ENCODE measurements at places on chromosomes 5 and 9. TPM values are rescaled to one million over a fixed set of nuclear protein-coding genes. Genes with fewer than 3 reads are reported as not detected.

- DNase-seq, result no peak
- no peak overlapping the region for H3K27ac ChIP-seq
- no peaks in the 10 kb centered on the region for H3K27me3 ChIP-seq
Measured at GRCh38 chr9:28456861-28457260, 883.6 kb upstream of the C9orf72 start.

DNA sequence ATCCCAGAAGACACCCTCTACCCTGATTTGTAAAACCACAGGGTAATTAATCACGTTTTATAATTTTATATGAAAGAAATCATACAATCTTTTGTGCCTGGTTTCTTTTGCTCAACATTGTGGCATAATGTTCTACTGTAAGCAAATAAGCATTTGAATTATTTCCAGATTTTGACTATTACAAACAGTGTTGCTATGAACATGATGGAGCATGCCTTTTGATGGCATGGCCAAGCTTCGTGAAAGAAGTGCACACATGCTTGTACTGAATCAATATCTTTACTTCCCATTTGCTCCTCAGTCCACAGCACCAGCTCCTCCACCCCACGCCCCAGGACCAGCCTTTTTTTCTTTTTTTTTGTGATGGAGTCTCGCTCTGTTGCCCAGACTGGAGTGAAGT is 29.9 kb downstream of the ACSL6 start:
- DNase-seq, result no peak
- H3K27ac ChIP-seq, result no peak overlapping the region
- H3K4me1 ChIP-seq, result peaks cover 42% of the 10 kb centered on the region
- H3K27me3 ChIP-seq, result peaks cover 14% of the 10 kb centered on the region
- no peak overlapping the region for H3K4me3 ChIP-seq

- DNase-seq, result no peak
- H3K27ac ChIP-seq, result no peak overlapping the region
- peaks cover 4% of the 10 kb centered on the region for H3K27me3 ChIP-seq
Measured at GRCh38 chr5:175849153-175849552, 22.2 kb upstream of the CPLX2 start.

GRCh38 chr9:115210699-115211098 is 92.7 kb upstream of the TNC start:
- DNase-seq, result no peak
- H3K27ac ChIP-seq, result no peak overlapping the region
- H3K4me3 ChIP-seq, result no peak overlapping the region
- peaks cover 4% of the 10 kb centered on the region for H3K4me1 ChIP-seq

GRCh38 chr9:8643464-8643863 is 843.9 kb upstream of the DMAC1 start:
- no peaks in the 10 kb centered on the region for H3K4me1 ChIP-seq
- no peak overlapping the region for H3K27ac ChIP-seq
- H3K36me3 ChIP-seq, result no peaks in the 10 kb centered on the region
- H3K4me3 ChIP-seq, result no peak overlapping the region

- H3K27ac ChIP-seq, result no peak overlapping the region
- H3K36me3 ChIP-seq, result no peaks in the 10 kb centered on the region
- no peaks in the 10 kb centered on the region for H3K27me3 ChIP-seq
- DNase-seq, result no peak
- H3K4me3 ChIP-seq, result no peak overlapping the region
Measured at GRCh38 chr5:169291877-169292276, 9.1 kb downstream of the SLIT3 start.

The ORM2 gene
- not detected for total RNA-seq

The S1PR3 gene
- not detected for total RNA-seq

The IFNA13 gene
- total RNA-seq, result not detected

The CDKN2B-AS1 gene
- 6.9 TPM for total RNA-seq

The SET gene
- 574 TPM for total RNA-seq
